Mucosa of gallbladder (tissue), 1 donor: ENCODE measurements at places on chromosomes 2 and 18.

DNA sequence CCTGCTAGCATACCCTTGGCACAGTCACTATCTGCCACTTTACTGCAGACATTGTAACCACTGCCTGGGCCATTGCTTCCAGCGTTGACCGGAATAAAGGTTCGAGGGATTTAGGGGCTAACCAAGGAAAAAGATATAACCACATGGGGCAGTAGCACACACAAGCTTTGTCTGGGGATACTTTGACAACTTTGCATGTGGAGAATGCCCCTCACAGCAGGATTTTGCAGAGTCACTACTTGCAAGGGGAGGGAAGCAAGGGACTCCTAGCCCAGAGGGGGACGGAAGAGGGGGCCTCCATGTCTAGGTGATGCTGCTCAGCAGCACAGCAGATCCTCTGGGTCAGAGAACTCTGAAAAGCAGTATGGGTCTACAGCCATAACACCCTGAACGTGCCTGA, 138.7 kb downstream of the SPP2 start:
- DNase-seq, result no peak

GRCh38 chr2:102826904-102827303, 65.1 kb downstream of the TMEM182 start:
- no peak for DNase-seq

DNA sequence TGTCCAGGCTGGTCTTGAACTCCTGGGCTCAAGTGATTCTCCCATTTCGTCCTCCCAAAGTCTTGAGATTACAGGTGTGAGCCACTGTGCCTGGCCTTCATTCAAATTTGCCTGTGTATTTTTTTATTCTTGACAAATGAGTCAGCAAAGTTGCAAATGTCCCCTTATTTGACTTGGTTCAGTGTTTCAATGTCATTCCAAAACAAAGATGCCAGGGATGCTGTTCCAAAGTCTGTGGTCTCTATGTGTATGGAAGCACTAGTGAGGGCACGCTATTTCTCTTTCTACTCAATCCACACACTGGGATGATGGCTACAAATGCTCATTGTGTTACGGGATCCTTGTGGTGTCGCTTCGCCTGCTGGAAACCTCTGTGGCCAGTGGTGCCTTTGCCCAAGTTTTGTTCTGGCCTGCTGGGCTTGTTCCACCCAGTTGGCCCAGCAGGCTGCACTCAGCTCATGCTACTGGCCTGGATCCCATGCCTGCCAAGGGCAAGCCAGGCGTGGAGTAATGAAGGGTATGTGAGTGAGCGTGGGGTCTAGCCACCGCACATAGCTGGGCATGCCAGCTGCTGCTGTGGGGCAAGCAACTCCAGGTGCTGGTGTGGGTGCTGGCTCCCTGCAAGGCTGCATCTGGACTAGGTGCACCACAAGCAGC, 35.6 kb downstream of the FBXO48 start:
- DNase-seq, result no peak

GRCh38 chr2:26838121-26838906, 9.6 kb upstream of the DPYSL5 start:
- no peak for DNase-seq

GRCh38 chr2:184205048-184205596, 393.2 kb upstream of the ZNF804A start:
- DNase-seq, result no peak

- peak; percentile 37 for DNase-seq
Observed at GRCh38 chr2:173963323-173963816, 1.8 kb downstream of the SP3 start.

- DNase-seq, result no peak
Observed at GRCh38 chr2:22513563-22513962, 871.4 kb upstream of the KLHL29 start.
